ENCODE measurements at places on chromosomes 11 and 22.

GRCh38 chr22:35733791-35734516 lies 16.3 kb downstream of the APOL5 start:
- no peak overlapping the region for H3K27ac ChIP-seq
- H3K4me1 ChIP-seq = no peaks in the 10 kb centered on the region
- H3K27me3 ChIP-seq = no peaks in the 10 kb centered on the region
- no peak overlapping the region for H3K4me3 ChIP-seq
- H3K36me3 ChIP-seq = no peaks in the 10 kb centered on the region

DNA sequence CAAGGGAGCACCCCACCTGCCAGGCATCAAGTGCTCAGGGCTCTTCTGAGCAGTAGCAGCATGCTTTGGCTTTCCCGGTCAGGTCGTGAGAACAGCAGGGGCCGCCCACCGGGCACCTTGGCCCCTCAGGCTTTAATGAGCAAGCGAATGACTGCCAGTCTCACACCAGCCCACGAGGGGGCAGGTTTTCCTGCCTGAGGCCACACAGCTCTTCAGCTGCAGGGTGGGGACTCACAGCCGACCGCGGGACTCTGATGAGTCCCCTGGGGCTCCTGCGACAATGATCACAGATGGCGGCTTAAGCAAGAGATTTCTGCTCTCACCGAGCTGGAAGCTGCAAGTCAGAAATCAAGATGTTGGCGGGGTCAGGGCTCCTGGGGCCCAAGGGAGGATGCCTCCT lies 14.3 kb upstream of the FGF19 start:
- DNase-seq = no peak
- no peak overlapping the region for H3K27ac ChIP-seq

GRCh38 chr22:30892286-30892685 lies 76.3 kb downstream of the MORC2 start:
- no peaks in the 10 kb centered on the region for H3K36me3 ChIP-seq
- no peak overlapping the region for H3K27ac ChIP-seq
- no peaks in the 10 kb centered on the region for H3K4me1 ChIP-seq
- no peak overlapping the region for H3K4me3 ChIP-seq
- no peaks in the 10 kb centered on the region for H3K27me3 ChIP-seq

GRCh38 chr22:21972293-21972779 lies 10.3 kb downstream of the TOP3B start:
- no peaks in the 10 kb centered on the region for H3K27me3 ChIP-seq
- DNase-seq = no peak
- H3K4me1 ChIP-seq = no peaks in the 10 kb centered on the region

GRCh38 chr11:87142594-87142993 lies 104.9 kb downstream of the TMEM135 start:
- no peaks in the 10 kb centered on the region for H3K27me3 ChIP-seq
- no peaks in the 10 kb centered on the region for H3K36me3 ChIP-seq
- H3K27ac ChIP-seq = no peak overlapping the region
- no peaks in the 10 kb centered on the region for H3K4me1 ChIP-seq
- no peak overlapping the region for H3K4me3 ChIP-seq

DNA sequence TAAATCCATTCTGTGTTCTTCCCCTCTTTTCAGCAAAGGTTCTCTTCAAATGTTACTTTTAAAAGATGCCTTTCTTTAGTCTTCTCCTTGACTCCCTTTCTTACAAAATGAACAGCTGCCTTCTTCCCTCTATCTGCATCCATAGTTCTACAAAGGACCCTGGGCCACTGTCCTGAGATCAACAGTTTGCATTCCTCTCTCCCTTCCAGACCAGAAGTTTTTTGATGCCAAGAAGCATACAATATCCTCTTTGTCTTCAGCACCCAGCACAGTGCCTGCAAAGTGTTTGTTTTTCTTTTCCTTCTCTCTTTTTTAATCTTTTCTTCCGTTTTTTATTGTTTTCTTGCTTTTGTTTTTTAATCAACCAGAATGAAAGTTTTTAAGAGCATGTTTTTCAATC lies 183.5 kb upstream of the SNX19 start:
- no peaks in the 10 kb centered on the region for H3K27me3 ChIP-seq
- no peak overlapping the region for H3K27ac ChIP-seq

- no peaks in the 10 kb centered on the region for H3K27me3 ChIP-seq
- no peaks in the 10 kb centered on the region for H3K36me3 ChIP-seq
- no peak overlapping the region for H3K27ac ChIP-seq
- no peaks in the 10 kb centered on the region for H3K4me1 ChIP-seq
Measured at GRCh38 chr22:23283591-23284503, 103.5 kb downstream of the BCR start.

GRCh38 chr22:44033694-44034093 lies 9.6 kb downstream of the PARVB start:
- H3K27ac ChIP-seq = no peak overlapping the region
- DNase-seq = peak; percentile 37
- no peaks in the 10 kb centered on the region for H3K27me3 ChIP-seq
- no peaks in the 10 kb centered on the region for H3K36me3 ChIP-seq
- H3K4me1 ChIP-seq = no peaks in the 10 kb centered on the region
- no peak overlapping the region for H3K4me3 ChIP-seq

- no peak for DNase-seq
- H3K4me3 ChIP-seq = no peak overlapping the region
- H3K4me1 ChIP-seq = no peaks in the 10 kb centered on the region
- no peaks in the 10 kb centered on the region for H3K36me3 ChIP-seq
- H3K27me3 ChIP-seq = no peaks in the 10 kb centered on the region
Measured at GRCh38 chr11:76805206-76805913, 22.2 kb downstream of the TSKU start.
